Stimulated activated CD4-positive, alpha-beta T cell treated with anti-CD3 and anti-CD28 coated beads, Interleukin-2, amount 100 ng/mL, for 48 hours (primary cell): ENCODE measurements at places on chromosomes 6 and 20.

DNA sequence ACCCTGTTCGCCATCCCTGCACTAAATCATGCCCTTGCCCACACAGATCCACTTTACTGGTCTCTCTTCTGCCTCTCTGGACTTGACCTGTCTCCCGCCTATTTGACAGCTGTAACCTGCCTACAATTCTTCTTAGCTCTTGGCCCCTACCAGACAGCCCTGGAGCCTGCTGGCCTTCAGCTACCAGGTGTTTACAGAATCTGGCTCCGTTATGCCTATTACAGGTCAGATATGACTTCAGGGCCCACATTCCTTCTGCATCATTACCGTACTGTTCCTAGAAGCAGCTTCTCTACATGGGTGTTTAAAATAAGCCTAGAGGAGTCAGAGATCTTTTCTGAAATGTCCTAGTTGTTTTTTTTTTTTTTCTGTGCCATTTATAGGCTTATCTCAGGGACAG, 45.4 kb upstream of the CCN6 start:
- no peak for DNase-seq

GRCh38 chr6:124396361-124396760, 565.9 kb upstream of the RNF217 start:
- no peak for DNase-seq

DNA sequence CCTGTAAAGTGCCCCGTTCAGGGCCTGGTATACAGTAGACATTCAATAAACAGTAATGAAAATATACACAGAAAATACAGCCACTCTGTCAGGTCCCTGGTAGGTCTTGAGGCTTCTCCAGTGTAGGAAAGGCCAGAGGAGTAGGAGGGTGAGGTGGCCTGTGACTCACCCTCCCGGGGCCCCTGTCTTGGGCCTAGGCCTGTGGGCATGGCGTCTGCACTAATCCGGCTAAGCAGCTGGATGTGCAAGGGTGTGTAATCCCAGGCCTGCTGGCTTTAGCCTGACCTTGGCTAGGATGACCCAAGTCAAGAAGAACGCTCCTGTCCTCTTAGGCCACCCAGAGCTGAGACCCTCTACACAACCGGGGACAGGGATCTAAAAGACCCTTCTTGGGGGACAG, 84.9 kb downstream of the KCNB1 start:
- DNase-seq: no peak

DNA sequence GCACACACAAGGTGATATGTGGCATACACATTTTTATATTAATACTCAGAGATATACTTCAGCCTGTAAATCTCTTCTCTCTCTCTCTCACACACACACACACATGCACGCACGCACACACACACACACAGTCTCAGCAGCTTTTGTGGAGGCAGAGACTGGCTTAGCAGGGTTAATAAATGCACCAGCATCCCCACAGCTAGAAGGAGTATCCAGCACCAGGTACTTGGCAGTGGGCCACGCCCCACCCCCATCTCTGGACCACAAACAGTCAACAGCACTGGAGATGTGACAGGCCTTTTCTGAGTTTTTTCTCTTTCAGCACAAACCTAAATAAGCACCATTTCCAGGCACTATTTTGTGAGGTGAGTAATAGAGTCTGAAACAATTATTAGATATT, 47.3 kb upstream of the LRFN2 start:
- DNase-seq: no peak

DNA sequence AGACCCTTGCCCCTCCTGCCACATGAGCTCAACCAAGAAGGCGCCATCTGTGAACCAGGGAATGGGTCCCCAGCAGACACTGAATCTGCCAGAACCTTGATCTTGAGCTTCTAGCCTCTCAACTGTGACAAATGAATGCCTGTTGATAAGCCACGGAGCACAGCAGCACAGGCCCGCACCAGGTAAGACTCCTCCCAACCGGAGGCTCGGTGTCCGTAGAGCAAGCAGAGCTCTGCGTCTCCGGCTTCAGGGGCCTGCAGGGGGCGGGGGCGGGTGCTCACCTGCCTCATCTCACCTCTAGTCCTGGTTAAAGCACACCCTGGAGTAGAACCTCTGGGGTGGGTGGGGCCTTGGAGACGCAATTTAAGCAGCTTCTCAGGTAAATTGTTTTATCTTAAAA, 122.7 kb downstream of the SMOC2 start:
- no peak for DNase-seq

DNA sequence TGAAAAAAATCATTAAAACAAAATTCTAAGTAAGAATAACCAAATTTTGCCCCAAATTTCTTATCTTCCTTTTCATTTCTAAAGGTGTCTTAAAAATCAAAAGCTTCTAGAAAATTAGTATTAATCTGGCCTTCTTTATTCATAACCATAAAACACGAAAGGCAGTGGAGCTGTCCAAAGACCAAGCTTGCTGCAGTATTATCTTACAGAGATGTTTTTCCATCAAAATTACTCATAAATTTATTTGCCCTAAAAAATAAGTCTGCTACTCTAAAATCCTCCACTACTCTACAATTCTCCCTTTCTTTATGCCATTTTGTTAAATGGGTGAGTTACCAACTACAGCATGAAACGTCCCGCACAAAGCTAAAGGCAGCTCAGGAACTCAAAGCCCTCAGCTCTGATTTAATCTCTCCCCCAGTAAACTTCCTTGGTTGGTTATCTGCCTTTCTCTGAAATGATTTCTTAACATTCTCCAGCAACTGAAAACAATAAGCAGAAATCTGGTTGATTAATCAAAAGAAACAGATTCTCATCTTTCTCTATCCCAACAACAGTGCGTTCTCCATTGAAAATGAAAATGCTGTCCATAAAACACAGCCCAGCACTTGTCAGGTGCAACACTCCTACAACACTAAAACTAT, 2.1 kb downstream of the USP49 start:
- DNase-seq: no peak

DNA sequence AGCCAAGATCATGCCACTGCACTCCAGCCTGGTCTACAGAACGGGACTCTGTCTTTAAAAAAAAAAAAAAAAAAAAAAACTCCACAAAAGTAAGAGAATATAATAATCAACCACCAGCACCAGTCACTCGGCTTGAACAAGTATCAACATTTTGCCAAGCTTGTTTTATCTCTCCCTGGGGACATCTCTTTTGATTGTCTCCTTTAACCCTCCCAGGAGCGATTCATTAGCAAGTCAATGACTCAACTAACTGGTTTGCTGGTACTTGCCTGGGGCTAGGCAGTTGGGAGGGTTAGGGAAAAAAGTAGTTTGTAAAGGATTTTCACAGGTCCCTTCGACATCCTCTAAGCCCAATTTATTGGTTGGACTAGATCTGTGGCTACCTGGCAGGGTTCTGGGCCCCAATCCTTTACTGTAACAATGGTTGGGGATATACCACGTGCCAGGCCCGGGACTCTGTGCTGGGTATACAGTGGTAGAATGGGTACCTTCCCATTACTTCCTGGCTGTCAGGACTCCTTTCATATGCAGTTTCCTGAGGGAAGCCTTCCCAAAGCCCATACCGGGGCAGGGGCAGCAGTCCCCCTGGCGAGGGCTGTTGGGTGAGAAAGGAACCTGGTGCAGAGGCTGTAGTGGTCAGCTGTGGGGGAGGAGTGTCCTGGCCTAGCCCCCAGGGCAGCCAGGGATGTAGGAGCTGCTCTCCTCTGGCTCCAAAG, 12.2 kb downstream of the TGIF2 start:
- DNase-seq: no peak

DNA sequence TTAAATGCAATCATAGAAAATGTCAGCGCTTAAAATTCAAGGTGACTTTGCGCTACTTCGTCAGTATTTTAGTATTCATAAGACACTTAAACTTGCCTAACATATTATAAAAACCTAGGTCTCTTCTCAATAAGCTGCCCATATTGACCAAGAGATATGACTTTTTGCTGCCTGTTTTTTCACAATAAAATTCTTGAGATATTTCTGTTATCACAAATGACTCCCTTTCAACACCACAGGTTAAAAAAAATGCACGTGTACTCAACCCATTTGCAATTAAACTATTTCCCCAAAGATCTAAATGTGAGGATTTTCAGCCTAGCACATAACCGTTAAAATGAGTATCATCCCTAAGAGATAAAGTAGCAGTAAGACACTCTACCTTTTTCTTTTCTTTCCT, 10.7 kb downstream of the ATXN1 start:
- no peak for DNase-seq

DNA sequence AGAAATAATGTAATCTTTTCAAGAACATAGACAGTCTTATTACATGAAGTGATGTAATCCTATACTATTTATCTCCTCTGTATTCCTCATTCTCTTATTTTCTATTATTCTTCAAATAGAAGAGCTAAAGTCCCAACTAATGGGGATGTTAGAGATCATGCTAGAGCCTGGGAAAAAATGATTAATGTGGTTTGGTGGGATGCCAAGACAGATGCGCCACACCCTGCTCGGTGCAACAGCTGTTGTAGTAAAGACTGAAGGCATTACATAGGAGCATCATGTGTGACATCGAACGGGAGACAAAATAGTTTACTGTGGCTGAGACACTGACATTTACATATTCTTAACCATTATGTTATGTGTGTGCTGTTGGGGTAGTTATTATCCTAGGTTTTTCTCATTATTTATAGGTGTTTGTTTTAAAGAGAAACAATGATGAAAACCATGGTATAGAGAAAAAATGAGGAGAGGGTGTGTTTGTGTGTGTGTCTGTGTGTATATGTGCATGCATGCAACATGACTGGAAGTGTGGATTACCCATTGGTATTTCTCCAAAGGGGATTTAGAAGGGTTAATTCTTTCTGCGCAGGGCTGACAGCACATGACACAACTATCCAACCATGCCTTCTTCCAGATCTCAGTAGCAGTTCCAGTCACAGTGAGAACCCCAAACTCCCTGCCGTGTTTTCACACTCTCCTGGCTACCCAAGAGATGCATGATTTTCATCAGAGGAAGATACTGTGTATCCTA, 155.3 kb downstream of the EYA4 start:
- DNase-seq: no peak

- no peak for DNase-seq
These were observed 49.5 kb upstream of the CCDC167 start for GRCh38 chr6:37549154-37549553.

DNA sequence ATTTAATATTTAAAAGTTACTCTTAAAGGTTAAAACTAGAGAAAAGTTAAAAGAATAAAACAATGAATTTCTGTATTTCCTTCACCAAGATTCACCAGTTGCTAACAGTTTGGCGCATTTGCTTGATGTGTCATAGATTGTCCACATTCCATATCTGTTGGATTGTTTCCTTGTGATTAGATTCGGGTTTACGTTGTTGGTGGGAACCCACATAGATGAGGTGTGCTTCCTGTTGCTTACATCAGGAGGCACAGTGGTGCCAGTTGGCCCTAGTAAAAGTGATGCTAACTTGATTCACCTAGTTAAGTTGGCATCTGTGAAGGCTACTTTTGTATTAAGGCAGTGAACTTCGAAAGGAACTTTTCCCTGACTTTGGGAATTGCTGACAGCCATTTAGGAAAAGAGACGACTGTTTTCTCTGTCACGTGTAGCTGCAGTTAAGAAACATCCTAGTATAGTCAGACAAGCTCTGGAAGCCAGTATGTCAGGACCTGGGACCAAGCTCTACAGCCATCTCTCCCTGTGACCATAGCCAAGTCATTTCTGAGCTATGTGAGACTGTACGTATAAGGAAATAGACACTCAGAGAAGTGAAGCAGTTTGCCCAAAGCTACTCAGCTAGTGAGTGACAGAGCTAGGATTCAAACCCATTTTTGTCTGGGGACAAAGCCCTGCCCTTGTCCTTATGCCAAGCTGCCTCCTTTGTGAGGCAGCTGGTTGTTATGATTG, 49.0 kb downstream of the PPARD start:
- no peak for DNase-seq

DNA sequence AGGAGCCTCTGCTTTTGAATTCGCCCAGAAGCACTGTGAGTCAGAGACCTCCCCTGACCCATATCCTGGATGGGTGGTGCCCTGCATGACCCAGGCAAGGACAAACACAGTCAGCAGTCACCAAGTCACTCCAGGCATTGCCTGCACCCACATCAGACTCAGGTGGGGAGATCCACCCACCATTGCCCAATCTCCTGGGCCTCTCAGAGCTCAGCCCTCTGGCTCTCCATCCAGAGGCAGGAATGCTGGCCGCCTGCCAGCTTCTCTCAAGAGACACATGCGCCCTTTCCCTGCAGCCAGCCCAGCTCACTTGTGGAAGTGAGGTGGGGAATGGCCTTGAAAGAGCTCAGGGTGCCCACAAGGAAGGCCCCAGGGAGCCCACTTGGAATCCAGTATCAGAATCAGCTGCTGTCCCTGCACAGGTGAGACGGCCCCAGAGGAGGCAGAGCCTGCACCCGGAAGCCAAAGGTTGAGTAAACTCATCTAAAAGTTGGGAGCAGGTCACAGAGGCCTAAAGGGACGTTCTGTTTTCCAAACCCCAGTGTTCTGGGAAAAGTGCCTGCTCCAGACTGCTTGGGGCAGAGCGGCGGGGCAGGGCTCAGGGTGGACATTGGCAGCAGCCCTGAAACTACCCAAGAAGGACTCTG, 129.8 kb downstream of the PREX1 start:
- no peak for DNase-seq

DNA sequence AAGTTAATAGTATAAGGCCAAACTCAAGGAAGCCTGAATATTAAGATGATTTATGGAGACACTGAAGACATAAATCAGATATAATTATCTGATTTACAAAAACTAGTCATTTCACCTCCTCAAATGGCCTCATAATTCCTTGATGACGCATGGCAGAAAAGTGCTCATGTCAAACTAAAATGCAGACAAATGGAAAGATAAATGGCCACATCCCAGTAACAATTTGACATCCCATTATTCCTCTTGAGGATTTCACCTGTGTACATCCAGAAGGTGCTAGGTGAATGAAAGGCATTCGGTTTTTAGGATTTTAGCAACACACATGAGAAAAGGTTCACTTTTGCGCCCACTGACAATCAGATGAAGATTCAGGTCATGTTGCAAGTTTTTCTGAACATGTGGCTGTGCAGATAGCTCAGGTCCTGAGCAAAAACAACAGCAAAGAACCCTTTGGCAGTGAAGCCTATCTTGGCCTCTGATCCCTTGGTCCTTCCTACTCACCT, 24.2 kb downstream of the SGK1 start:
- DNase-seq: no peak

GRCh38 chr6:11389977-11390376, 147.6 kb upstream of the TMEM170B start:
- DNase-seq: no peak

DNA sequence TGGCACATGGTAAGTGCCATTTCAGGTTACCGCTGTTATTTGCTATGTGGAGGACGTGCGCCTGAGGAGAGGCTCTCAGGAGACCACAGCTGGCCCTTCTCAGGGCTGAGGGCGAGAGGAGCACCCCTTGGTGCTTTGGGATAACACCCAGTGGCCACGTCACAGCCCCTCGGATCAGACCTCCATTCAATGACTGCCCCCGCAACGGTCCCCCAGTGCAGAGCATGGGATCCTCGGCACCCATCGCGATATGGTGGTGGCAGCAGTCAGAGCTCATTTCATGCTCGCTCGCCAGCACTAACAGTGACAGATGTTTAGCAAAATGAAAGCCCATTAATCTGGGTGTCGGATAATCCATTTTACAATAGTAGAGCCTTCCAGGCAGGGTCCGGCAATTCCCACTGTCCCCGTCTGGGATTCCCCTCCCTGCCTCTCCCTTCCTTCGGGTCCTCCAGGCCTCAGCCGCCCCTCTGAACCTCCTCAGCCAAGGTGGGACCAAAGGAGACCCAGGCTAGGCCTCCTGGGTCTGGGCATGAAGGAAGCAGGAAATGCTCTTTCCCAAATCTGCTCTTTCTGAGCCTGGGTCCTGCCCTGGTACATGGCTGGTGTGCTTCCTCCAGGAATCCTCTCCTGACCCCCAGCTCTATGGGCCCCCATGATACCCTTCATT, 117.1 kb downstream of the GRM4 start:
- no peak for DNase-seq

- DNase-seq: no peak
These were observed 113.1 kb downstream of the BMP7 start for GRCh38 chr20:57153238-57153905.

GRCh38 chr6:158903801-158904200, 84.6 kb upstream of the EZR start:
- DNase-seq: no peak
